ENCODE measurements at places on chromosomes 1 and 21.

GRCh38 chr1:220873868-220874655, 5.2 kb upstream of the HLX start:
- peak; percentile 64 for DNase-seq

DNA sequence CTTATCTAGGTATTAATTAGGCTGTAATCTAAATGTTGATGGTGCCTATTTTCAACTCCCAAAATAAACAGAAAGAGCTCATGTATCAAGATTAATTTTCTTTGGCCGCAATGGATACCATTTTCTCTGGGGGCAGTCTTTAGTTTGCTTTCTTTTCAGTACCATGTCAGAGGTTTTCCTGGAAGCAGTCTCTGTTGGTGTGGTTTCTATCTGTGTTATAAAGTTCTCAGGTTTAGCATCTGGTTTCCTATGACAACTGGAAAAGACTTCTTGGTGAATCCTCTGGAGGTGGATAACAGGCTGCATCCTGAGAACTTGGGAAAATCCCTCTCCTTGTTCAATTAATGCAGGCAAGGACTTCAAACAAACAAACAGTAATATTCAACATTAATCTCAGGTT, 38.7 kb upstream of the BATF3 start:
- DNase-seq = no peak

- peak; percentile 55 for DNase-seq
Measured at GRCh38 chr1:46735708-46736324, 16.9 kb upstream of the EFCAB14 start.

- DNase-seq = no peak
Measured at GRCh38 chr1:168723000-168723399, 6.0 kb downstream of the DPT start.

Measured in fibroblast of skin of right biceps (primary cell).